Kasumi-1 (cell line): ENCODE measurements at places on chromosomes 1 and 21.
A peak's percentile ranks its signal among the peaks of the same experiment; 100 is the strongest.

DNA sequence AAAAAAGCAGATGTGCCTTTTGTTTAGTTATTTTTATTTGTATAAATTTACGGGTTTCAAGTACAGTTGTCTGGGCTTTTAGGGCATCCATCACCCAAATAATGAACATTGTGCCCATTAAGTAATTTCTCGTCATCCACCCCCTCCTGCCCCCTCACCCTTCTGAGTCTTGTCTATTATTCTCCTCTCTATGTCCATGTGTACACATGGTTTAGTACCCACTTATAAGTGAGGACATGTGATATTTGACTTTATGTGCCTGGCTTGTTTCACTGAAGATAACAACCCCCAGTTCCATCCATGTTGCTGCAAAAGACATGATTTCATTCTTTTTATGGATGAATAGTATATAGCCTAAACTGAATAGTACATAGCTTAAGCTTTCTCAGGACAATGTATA lies 189.2 kb downstream of the ZP4 start:
- DNase-seq, result no peak

- DNase-seq, result peak; percentile 13
Measured at GRCh38 chr1:200290010-200290685, 119.7 kb downstream of the ZNF281 start.

DNA sequence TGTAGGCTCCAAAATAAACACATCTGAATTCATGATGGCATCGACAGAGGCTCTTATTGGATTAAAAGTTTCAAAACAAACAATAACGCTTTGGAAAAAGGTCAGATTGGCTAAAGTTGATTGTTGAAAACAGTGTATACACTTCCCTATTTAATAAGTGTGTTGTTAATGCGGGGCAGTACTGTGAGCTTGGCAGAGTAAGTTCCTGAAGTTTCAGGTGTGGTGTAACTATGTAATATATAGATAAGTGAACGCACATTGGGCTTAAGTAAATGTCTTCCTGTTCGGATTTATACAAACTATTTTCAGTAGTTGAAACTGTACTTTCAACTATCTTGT lies 810 bp downstream of the ZBTB37 start:
- no peak for DNase-seq

DNA sequence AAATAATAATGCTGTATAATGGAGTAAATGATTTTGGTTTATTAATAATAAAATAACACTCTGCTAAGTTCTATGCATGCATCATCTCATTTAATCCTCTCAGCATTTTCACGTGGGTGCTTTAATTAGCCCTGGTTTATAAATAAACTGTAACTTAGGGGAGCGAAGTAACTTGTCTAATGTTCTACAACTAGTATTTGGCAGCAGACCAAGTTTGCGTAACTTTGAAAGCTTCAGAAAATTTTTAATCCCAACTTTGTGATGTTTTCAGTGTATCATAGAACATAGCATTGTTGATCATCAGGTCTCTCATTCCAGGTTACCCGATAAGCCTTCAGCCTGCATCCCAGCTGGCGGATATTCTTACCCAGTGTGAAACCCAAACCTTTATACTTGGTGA lies 322.4 kb upstream of the SGIP1 start:
- DNase-seq, result no peak

DNA sequence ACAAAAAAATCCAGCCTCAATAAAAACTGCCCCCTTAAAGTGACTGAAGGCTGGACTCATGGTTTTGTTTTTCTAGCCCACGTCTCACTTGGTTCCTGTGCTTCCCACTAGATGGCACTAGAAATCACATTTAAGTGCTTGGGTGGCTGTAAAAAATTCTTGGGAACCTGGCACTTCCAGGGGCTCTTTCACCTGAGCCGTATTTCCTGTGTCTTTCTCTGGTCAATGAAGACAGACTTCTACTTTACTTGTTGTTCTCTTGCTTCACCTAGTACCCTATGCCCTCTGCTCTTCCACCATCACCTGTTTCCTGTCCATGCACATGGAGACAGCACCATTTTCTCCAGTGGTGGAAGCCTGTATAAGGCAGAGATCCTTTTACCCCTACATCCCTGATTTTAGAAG lies 20.0 kb downstream of the METTL13 start:
- peak; percentile 52 for DNase-seq

DNA sequence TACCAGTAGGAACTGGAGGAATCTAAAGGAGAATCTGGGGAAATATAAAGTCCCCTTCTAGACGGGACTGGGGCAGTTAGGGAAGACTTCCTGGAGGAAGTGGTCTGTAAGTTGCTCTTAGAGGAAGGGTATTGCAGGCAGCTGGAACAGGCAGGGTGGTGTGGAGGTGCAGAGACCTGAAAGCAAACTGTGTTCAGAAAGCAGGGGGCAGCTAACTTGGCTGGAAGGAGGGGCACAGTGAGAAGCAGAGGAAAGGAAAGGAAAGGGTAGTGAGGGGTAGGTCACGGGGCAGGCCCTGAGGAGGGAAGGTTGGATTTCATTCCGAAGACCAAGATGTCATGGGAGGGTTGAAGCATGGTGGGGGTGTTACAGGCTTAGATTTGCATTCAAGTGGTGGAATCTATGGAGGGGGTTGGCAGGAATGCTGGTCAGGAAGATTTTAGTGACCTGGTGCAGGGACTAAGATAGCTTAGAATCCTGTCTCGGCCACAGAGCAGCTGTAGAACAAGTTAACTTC lies 240.7 kb downstream of the FOXD2 start:
- DNase-seq, result no peak

DNA sequence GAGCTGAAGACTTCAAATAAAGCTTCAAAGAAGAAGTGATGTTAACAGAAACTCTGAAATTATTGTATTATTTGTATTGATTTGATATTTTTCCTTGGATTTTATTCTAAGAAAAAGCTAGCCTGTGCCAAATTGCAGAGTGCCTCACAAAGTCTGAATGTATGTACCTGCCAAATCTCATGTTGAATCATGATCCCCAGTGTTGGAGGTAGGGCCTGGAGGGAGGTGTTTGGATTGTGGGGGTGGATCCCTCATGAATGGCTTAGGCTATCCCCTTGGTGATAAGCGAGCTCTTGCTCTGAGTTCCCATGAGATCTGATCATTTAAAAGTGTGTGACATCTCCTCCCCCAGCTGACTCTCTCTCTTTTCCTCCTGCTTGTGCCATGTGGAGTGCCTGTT lies 43.6 kb downstream of the ACKR1 start:
- DNase-seq, result no peak

- DNase-seq, result no peak
Measured at GRCh38 chr21:45050345-45050796, 24.0 kb upstream of the ADARB1 start.

- no peak for DNase-seq
Measured at GRCh38 chr1:111723871-111724270, 15.3 kb downstream of the INKA2 start.

DNA sequence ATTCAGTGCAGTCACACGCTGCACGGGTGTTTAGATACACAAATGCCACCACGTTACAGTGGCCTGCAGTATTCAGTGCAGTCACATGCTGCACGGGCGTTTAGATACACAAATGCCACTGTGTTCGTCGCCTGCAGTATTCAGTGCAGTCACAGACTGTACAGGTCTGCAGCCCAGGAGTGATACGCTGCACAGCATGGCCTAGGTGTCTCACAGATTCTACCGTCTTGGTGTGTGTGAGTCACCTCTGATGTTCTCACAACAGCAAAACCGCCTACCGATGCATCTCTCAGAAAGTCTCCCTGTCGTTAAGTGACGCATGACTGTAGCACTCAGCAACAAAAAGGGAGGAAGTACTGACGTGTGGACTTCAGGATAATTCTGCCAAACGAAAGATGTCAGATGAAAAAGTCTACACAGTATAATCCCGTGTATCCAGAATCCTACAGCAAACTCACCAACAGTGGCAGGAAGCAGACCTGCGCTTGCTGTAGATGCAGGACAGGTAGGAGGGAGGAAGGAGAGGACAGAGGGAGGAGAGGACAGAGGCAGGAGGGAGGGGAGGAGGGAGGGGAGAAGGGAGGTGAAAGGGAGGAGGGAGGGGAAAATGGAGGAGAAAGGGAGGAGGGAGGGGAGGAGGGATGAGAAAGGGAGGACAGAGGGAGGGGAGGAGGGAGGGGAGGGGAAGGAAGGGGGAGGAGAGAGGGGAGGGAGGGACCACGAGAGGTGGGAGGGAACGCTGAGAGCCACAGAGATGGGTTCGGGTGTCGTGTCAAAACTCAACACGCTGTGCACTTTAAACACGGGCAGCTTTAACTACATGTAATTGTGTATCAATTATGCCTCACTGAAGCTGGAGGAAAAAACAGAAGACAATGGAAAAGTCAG lies 36.3 kb upstream of the PCBP3 start:
- DNase-seq, result no peak

GRCh38 chr1:208302699-208303238 lies 58.6 kb upstream of the PLXNA2 start:
- no peak for DNase-seq

GRCh38 chr1:9196129-9197040 lies 38.2 kb upstream of the H6PD start:
- DNase-seq, result peak; percentile 73

DNA sequence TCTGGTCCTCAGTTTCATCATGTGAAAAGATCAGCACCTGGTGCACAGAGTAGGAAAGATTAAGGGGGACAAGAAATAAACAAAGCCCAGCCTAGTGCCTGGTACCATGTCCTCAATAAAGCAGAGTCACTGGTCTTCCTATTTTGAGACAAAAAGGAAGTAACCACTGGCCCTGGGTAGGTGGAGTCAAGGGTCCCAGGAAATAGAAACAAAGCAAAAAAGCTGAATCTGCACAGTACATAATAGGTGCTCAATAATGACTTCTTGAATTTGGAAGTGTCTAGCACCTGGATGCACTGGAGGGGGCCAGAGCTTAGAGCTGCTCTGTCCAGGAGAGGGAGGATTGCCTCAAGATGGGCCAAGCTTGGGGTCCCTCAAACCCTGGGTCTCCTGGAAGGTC lies 1.9 kb upstream of the EPHB2 start:
- no peak for DNase-seq

- DNase-seq, result no peak
Measured at GRCh38 chr1:25929016-25929415, 22.8 kb upstream of the STMN1 start.

DNA sequence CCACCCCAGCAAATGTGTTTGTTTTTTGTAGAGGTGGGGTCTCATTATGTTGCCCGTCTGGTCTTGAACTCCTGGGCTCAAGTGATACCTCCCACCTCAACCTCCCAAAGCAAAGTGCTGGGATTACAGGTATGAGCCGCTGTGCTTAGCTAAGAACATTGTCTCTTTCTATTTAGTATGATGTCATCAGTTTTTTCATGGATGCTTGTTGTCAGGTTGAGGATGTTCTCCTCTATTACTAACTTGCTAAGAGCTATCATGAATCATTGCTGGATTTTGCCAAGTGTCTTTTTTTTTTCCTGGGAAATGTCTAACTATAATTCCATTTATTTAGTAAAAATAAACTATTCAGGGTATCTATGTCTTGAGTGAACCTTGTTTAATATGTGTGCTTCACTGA lies 19.0 kb upstream of the MPC2 start:
- DNase-seq, result no peak

- DNase-seq, result no peak
Measured at GRCh38 chr1:174408146-174408545, 39.6 kb upstream of the GPR52 start.

DNA sequence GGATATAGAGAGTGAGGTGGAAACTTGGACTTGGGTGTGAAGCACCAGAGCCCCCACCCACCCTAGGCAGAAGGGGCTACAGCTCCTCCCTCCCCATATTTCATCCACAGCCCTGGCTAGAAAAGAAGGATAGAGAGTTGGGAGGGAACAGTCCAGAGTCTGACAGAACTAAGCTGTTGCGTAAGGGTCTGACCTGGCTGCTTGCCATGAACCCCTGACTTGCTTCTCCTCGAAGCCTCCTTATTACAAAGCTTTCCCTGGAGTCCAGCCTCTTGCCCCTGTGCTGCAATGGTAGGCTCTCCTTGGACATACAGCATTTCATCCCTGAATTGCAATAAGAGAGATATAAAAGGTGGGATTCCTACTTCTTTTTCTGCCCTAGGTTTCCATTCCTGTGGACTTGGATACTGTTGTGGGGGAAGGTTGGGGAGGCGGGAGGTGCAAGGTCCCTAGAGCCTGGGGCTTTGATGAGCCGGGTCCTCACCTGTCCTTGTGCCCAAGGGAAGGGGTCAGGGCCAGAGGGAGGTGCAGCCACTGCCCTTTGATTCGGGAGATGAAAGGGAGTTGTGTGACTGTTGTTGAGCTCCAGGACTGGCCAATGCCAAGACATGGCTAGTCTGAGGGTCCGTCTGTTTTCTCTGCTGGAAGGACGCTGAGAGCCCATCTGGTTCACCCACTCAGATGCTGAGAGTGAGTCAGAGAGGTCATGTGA lies 2.7 kb downstream of the RHBG start:
- peak; percentile 13 for DNase-seq

DNA sequence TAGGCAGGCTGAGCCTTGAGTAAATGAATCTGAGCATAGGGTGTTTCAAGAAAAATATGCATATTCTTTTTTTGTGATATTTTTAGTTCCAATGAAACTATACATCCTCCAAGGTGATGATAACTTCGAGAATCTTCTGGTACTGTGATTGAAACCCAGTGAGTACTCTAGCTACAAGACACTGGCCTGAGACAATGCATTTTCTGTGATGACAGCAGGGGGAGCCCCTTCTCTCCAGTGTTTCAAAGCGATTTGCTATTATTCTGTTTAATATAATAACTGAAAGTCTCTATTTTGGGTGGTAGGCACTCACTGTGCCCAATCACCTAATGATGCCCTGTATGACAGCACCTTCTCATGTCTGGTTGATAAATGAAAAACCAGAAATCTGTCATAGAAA lies 12.1 kb downstream of the IRF2BP2 start:
- peak; percentile 83 for DNase-seq

GRCh38 chr1:24322470-24323177 lies 3.5 kb downstream of the GRHL3 start:
- no peak for DNase-seq

DNA sequence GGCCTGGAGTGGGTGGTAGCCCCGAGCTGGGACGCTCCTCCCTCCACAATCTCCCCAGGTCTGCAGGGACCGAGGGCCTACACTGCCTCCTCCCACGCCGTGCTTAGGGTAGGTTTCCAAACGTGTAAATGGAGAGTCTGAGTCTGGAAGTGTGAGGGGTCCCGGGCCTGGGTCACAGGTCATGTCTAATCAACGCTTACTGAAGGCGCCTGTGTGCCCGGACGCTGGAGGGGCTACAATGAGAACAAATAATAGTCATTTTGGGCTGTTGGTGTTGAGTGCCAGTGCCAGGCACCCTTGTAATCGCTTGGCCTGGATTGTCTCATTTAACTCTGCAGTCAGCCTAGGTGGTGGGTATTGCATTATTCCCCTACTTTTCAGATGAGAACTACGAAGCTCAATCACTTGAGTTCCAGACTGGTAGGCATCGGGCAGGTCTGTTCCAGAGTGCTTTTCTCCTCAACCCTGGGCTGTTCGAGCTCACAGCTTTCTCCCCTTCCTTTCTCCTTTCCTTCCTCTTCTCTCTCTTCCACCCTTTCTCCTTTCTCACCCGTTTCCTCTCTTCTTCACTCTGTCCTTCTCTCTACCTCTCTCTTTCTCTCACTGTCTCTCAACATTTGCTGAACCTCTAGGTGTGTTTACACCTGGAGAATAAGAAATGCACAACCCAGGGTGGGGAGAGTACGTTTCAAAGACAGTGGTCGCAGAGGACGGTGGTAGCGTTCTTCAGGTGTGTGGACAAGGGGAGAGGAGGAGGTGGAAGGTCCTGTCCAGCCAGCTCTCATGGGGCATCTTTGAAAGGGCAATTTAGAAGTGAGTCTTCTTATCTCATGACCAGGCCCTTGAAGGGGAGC lies 883 bp downstream of the SLC66A1 start:
- peak; percentile 30 for DNase-seq

GRCh38 chr1:209774592-209774991 lies 9.8 kb downstream of the C1orf74 start:
- no peak for DNase-seq
